Neural progenitor cell (in vitro differentiated cells): ENCODE measurements at places on chromosomes 3 and 15. TPM values are rescaled to one million over a fixed set of nuclear protein-coding genes. Genes with fewer than 3 reads are reported as not detected.

DGKG gene
- 0.22 and 0.37 TPM in 2 replicates for total RNA-seq

SEMA5B gene
- 10.1 and 25.6 TPM in 2 replicates for total RNA-seq

HYAL1 gene
- total RNA-seq: 1.6 and 3.0 TPM in 2 replicates

ZNF662 gene
- not detected in 2 replicates for total RNA-seq

PPP2R3A gene
- 24.1 and 41.5 TPM in 2 replicates for total RNA-seq
